Stimulated activated CD8-positive, alpha-beta memory T cell treated with anti-CD3 and anti-CD28 coated beads, Interleukin-4, amount 100 ng/mL, for 4 hours (primary cell): ENCODE measurements at places on chromosomes 12 and 14.

GRCh38 chr12:64120568-64120967 is 101.5 kb downstream of the KICS2 start:
- DNase-seq: no peak

- DNase-seq: no peak
Measured at GRCh38 chr12:6056406-6057240, 67.8 kb downstream of the VWF start.

GRCh38 chr14:21780429-21781084 is 106.9 kb upstream of the OR4E1 start:
- no peak for DNase-seq

- peak; percentile 86 for DNase-seq
Measured at GRCh38 chr14:105090493-105091053, 25.3 kb upstream of the GPR132 start.

DNA sequence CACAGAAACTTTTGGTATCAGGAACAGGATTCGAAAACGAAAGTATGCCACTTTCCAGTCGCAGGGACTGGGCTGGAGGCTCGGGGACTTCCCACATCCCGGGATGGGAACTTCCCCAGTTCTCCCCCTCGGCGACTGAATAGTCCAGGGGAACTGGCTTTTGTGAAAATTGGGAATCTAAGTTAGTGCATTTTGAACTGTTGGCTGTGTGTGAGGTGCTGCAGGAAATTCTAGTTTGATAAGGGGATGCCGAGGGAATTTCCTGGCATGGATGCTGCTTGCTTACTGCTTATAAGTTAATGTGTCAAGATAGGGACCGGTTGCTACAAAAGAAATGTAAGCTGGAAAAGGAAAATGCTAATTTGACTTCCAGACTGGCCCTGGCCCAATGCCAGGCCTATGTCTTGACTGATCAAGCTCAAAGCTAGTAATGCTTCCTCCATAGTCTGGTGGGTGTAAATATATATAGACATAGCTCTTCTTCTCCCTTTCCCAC is 73.4 kb upstream of the EIF5 start:
- no peak for DNase-seq

GRCh38 chr12:4112734-4113325 is 160.7 kb upstream of the CCND2 start:
- DNase-seq: no peak

DNA sequence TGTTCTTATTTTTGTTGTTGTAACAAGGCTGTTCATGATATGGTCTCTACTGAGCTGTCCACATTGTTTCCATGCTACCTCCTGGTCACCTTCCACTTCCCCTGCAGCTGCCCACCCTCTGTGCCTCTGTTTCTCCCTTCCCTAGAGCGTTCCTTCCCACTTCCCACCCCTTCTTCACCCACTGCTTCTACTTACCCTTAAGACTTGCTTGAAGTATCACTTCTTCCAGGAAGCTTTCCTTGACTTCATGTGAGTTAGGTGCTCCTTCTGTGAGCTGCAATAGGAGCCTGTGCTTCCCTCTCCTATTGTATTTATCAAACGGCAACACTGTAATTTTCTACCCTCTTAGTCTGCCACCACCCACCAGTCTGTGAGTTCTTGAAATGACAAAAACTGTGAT is 286.8 kb upstream of the AMIGO2 start:
- no peak for DNase-seq

DNA sequence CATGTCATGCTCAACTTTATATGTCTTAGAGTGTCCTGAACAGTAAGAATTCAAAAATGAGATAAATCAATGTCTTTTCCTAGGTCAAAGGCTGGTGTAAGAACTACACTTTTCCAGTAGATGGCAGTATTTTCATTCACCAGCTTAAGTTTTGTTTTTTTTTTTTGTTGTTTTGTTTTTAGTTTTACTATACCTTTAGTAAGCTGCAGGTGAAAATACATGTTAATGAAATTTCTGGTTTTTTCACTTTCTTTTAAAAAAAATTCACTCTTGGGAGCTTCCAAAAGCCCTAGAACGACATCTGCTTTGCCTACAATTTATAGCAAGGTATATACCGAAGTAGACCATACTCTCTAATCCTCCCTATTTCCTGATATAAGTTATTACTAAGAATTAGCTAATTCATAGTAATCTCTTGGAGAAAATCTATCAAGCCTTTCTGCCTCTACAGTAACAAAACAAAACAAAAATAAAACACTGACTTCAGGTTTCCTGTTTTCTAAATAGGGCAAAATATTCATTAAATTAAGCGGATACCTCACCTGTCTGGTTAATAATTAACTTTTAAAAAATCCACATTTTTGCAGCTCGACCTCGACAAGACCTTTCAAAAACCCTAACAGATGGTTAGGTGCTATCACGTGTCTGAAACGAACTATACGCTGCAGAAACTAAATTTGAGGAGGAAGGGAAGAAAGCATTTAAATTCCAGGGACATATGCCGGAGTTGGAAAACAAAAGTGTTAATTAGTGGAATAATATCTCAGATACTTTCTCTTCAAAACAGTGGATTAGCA is 2.7 kb upstream of the SAMD4A start:
- DNase-seq: no peak

DNA sequence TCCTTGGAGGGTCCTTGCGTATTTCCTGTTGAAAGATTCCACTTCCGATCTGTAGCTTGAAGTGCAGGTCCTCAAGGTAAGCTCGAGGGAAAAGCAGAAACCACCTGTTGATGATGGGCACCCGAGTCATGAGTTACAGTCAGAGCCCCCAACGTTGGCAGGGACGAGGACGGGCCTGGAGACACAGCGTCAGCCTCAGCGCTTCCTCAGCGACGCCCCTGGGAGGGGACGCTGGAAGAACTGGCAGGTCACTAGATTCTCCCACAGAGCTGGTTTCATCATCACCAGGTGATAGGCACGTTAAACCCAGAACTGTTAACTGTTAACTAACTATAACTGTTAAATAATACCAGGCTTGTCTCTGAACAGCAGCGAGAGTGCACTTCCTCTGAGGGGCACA is 101.8 kb downstream of the TNFAIP2 start:
- DNase-seq: no peak

GRCh38 chr12:95066091-95066855 is 7.1 kb downstream of the NR2C1 start:
- DNase-seq: no peak

GRCh38 chr12:685388-685787 is 22.1 kb upstream of the NINJ2 start:
- DNase-seq: peak; percentile 66

DNA sequence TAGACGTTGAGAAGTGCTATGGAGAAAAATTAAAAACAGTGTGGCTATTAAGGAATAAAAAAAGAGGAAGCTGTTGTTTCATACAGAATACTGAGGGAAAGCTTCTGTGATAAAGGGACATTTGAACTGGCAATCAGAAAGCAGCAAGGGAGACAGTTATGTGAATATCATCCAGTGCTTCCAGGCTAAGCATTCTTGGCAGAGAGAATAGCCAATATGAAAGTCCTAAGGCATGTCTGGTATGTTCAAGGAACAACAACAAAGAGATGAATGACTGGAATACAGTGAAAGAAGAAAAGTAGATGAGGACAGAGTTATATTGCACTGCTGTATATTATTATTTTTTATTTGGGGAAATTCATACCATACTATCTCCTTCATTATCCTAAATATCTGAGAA is 23.9 kb downstream of the SCAF11 start:
- no peak for DNase-seq

- no peak for DNase-seq
Measured at GRCh38 chr14:34099635-34100034, 148.8 kb upstream of the EGLN3 start.

- no peak for DNase-seq
Measured at GRCh38 chr14:105476097-105476830, 1.6 kb downstream of the CRIP2 start.

DNA sequence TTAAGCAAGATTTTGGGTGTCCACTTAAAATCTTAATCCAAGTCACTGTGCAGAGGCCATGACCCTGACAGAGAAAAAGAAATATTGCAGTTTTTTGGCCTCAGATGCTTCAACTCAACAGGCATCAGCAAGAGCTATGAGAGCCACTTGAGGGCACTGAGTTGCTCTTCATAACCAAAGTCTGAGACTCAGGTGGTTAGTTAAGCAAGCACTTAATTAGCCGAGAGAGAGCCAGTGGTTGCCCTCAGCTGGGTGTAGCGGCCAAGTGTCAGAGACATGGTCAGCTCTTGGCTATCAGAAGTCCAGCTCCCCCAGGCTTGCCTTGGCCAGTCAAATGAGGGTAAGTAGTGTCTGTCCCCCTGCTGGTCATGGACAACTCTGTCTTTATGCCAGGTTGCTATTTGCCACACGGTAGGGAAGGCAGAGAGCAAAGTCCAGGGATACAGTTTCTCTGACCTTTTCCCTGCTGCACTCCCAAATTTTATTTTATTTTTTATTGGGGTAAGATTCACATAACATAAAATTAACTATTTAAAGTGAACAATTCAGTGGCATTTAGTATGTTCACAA is 9.0 kb upstream of the KRT71 start:
- DNase-seq: no peak

GRCh38 chr12:11795913-11796459 is 146.5 kb downstream of the ETV6 start:
- DNase-seq: no peak

DNA sequence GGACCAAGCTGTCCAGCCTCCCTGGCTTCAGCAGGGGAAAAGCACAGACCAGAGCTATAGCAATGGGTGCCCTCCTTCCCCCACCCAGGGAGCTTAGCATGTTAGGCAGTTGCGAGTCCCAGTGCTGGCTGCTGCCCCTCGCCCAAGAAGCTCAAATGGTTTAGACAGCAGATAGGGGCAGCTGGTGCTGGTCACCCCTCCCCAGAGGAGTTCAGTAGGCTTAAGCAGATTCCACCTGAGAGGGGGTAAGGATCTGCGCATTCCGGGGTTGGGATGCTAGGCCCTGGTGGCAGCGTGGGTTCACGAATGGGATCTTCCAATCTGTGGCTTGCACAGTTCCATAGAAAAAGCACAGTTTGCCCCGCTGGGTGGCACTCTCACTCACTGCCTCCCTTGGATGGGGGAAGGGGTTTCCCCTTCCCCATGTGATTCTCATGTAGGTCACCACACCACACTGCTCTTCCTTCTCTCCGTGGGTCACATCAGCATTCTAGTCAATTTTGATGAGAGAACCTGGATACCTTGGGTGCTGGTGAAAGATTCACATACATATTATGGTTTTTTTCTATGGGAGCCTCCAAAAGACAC is 665.6 kb downstream of the C12orf50 start:
- DNase-seq: no peak

DNA sequence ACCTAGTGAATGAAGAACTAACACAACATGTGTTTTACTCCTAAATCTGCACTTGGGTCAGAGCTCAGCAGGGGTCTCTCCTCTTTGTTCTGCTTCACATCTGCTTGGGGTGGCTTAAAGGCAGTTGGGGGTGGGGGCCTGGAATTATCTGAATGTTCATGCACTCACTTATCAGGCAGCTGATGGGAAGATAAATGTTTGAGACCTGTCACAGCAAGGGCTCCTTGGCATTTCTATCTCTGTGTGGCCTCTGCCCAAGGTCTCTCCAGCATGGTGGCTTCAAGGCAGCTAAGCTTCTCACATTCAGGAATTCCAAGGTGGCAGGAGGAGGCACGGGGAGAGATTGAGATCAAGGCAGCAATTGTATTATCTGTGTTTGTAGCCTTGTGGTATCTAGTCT is 6.4 kb upstream of the HMGA2 start:
- DNase-seq: no peak

DNA sequence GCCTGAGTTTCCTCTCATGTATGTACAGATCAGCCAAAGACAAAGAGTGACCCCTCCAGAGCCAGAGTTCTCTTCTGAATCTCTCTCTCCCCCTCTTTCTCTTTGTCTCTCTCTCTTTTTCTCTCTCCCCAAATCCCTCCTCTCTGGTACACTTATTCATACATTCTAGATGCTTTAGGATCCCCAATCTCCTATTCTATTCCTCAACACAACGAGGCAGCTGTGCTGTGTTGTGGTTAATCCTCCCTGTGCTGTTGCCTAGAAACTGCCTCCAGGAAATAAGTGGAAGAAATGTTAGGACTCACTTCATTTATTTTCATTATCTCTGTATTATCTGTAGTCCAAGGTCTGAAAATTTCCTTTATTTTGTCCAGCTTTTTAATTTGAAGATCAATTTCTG is 350.5 kb upstream of the OR4E1 start:
- no peak for DNase-seq

DNA sequence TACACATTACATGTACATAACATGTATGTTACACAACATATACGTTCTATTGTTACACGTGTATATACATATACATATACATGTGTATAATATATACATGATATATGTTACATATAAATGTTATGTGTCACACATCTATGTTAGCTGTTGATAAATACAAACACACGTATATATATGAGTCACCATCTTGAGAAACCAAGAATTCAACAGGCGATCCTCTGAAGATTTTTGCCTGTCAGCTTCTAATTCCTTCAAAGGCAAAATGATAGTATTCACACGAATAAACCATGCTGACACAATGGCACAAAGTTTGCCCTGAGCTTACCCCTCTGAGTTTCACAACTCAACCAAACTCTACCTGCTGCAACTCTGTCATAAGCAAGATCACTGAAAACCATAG is 30.2 kb upstream of the TESC start:
- DNase-seq: no peak

GRCh38 chr14:27845241-27845850 is 921.2 kb upstream of the FOXG1 start:
- DNase-seq: no peak

GRCh38 chr14:97620066-97620465 is 822.9 kb downstream of the VRK1 start:
- no peak for DNase-seq

GRCh38 chr12:128318946-128319345 is 52.0 kb downstream of the TMEM132C start:
- no peak for DNase-seq

- no peak for DNase-seq
Measured at GRCh38 chr14:32081901-32082300, 4.8 kb downstream of the ARHGAP5 start.

GRCh38 chr12:101127521-101128219 is 82.4 kb downstream of the SLC5A8 start:
- no peak for DNase-seq

DNA sequence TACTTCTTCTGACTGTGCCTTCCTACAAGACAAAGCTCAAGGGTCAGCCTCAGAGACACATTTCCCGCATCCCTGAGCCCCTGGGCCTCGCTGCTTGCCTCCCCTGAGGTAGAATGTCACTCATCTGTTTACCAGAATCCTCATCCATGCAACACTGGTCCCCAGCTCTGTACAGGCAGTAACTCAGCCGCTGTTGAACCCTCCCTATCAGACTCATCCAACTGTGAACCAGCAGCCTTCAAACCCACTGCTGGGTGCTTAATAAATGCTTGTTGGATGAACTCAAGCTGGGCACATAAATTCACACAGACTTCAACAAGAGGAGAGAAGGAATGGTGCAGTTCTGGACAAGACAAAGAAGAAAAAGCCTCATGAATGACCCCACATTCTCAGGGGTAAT is 6.1 kb downstream of the NT5DC3 start:
- no peak for DNase-seq

GRCh38 chr14:102323102-102323501 is 3.6 kb downstream of the ZNF839 start:
- no peak for DNase-seq
